ENCODE measurements at places on chromosomes 12 and 14.

GRCh38 chr12:122310626-122311333 lies 44.5 kb upstream of the VPS33A start:
- DNase-seq, result no peak

DNA sequence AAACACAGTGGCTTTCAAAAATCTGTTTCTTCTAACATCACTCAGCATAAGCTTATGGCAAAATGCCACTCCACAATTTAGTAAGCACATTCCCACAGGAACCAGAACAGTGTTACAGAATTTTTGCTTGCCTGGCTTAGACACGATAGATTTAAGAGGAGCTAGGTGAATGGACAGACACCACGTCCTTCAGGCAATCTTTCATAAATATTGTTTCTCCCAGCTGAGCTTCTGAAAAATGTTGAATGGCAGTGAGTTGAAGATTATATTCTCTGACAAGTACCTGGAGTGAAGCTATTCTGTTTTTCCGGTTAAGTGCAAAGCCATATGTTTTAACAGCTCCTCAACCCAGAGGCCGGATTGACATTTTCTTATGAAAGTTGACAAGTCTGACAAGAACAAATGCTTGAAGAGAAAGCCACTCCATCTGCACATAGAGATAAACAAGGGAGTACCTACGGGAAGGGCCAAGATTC lies 102.0 kb downstream of the FSCB start:
- DNase-seq, result no peak

- DNase-seq, result no peak
These were observed 9.2 kb upstream of the CCDC196 start for GRCh38 chr14:66476964-66477363.

- no peak for DNase-seq
These were observed 508.5 kb downstream of the FUT8 start for GRCh38 chr14:65920996-65921395.

GRCh38 chr12:111454311-111454710 lies 48.6 kb downstream of the SH2B3 start:
- DNase-seq, result no peak

GRCh38 chr12:103793512-103794045 lies 47.5 kb downstream of the NT5DC3 start:
- DNase-seq, result no peak

- DNase-seq, result no peak
These were observed 10.9 kb downstream of the PPM1H start for GRCh38 chr12:62924084-62924483.

DNA sequence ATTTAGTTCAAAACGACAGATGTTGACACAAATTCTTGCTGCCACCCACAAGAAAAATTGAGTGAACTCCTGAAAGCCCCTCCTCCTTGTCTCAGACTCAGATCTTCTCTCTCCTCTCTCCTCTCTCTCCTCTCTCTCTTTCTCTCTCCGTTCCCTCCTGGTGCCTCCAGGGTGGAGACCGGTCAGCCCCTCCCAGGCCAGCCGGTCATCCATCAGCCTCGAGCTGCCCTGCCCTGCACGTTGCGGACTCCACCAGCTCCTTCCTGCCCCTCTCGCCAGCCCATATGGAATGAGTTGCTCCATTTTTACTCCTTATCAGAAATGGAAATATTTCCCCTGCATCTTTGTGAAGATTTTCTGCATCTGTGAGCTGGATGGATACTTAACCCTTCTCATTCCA lies 103.8 kb downstream of the TBX5 start:
- no peak for DNase-seq

DNA sequence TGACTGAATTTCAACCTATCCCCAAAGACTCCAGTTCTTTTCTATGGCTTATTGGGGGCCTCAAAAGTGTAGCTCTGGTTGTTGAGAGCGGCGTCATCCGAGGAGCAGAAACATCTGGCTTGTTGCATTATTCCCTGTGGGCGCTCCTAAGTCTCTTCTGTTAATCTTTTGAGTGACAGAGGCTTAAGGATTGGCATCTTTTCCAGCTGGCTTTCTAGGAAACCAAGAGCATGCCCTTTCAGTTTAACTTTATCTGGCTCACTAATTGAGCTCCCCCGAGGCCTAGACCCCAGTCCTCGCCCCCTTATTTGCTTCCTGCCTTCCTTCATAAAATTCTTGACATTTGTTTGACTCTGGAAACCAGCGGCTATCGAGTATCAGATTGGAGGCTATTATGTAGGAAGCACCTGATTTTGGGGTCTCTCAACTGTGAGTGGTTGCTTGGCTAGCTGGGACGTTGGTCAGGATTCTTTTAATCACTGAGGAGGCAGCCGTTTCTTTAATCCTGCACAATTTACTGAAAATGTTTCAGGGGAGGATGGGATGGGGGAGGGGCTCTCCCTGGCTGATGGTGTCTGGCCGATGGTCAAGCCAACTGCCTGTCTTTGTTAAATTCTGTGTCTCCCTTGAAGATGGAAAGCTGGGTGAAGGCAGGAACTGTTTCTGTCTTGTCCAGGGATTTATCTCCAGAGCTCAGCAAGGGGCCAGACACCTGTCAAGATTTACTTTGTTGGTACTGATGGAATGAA lies 3.1 kb downstream of the SMOC1 start:
- DNase-seq, result no peak

GRCh38 chr12:56129206-56129941 lies 1.3 kb downstream of the ESYT1 start:
- DNase-seq, result no peak

DNA sequence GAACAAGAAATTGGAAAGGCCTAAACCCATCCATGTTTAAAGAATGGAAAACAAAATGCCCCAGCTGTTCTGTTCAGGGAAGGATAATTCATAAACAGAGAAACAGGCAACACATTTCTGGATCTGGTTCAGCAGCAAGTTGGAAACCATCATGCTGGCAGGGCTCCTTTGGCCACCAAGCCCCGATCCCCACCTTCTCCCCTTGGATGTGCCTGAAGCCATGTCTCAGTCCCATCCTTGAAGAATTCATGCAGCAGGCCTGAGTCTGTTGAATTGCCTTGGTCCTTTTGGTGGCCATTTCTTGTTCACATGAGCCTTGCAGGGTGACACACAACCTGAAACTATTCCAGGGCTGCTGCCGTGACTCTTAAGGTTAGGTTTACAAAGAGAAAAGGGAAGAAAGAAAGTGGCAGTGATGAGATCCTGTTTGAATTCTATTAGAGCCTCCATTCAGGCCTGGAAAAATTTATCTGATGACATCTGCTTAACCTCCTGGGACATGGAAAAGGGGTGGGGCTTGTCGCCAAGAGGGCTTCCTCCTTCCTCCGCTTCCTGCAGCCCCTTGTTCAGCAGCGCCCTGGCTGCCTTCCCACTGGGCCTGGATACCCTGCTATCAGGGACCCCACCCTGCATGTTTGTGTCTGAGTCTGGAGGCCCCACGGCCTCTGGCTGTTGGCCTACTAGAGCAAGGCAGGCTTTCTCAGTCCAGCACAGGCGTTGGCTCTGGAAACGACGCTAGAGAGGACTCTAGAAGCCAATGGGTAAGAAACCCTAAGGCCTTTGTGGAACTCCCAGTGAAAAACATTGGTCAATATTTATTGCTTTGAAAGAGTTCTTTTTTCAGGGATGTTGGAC lies 341.9 kb downstream of the C12orf75 start:
- no peak for DNase-seq

- DNase-seq, result no peak
These were observed 1003.7 kb downstream of the GALC start for GRCh38 chr14:86989285-86989684.

GRCh38 chr12:56118688-56119357 lies 757 bp downstream of the ZC3H10 start:
- DNase-seq, result no peak

DNA sequence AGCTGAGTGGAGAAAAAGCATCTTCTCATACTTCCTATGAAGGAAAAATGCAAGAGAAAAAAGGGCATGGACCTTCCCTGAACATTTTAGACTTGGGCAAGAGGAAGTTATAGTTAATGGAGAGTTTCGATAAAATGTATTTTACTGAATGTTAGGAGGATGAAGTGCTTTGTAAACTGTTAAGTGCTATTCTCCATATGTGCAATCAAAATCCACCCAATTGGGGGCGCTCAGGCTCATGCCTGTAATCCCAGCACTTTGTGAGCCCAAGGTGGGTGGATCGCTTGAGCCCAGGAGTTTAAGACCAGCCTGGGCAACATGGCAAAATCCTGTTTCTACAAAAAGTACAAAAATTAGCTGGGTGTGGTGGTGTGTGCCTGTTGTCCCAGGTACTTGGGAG lies 1.9 kb upstream of the CNPY2 start:
- DNase-seq, result no peak

DNA sequence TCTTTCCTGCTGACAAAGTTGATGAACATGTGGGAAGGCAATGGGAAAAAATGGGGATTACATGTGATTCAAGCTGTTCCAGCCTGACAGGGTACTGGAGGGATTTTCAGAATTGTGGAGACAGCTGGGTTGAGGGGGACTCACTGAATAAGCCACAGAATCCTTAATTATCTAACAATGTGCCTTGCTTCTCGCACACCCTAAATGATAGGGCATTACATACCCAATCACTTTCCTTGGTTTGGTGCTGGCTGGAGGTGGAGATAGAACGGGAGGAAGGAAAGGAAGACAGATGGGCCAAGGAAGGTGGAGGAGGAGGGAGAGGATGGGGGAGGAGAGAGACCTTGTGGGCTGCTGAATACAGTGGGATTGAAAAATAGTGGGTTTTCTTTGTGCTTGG lies 20.7 kb downstream of the PELI2 start:
- no peak for DNase-seq

GRCh38 chr12:16669756-16670155 lies 63.8 kb upstream of the LMO3 start:
- DNase-seq, result no peak

- DNase-seq, result no peak
These were observed 56.0 kb downstream of the FBXO34 start for GRCh38 chr14:55327179-55327578.

- no peak for DNase-seq
These were observed 10.1 kb downstream of the BMP4 start for GRCh38 chr14:53946404-53947093.

GRCh38 chr12:3753544-3754284 lies 805 bp upstream of the CRACR2A start:
- no peak for DNase-seq

DNA sequence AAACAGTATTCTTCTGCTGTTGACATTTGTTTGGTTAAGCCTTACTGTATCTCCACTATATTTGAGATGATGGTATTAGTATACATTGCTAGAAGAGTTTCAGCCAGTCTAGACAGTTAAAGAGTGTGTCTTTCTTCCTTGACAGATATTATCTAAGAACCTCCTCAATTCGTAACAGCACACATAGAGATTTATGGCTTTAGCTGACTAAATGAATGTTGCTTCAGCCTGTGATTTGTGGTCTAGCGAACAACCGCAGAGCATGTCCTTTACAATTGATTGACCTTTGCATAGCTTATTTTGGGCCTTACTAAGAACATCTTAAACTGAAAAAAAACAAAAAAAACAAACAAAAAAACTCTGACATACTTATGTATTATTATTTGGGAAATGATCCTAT lies 122.2 kb downstream of the DAAM1 start:
- peak; percentile 62 for DNase-seq

DNA sequence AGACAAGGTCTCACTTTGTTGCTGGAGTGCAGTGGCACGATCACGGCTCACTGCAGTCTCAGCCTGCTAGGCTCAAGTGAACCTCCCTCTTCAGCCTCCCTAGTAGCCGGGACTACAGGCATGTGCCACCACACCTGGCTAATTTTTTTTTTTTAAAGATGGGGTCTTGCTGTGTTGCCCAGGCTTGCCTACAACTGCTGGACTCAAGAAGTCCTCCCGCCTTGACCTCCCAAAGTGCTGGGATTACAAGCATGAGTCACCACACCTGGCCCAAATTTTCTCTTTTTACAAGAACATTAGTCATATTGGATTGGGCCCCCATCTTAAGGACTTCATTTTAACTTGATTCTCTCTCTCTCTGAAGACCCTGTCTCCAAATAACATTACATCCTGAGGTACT lies 7.0 kb upstream of the HECTD4 start:
- DNase-seq, result no peak

DNA sequence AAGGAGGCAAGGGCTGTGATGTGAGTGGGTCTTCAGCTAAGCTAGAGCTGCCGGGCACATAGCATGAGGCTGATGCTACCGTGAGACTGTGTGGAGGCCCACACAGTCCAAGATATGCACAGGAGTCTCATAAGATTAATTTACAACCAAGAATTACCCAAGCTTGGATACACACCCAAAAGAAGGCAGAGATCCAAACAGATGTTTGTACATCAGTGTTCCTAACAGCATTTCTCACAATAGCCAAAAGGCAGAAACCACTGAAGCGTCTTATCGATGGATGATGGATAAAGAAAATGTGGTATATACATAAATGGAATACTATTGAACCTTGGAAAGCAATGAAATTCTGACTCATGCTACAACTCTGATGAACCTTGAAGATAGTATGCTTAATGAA lies 40.8 kb upstream of the RIC8B start:
- no peak for DNase-seq

DNA sequence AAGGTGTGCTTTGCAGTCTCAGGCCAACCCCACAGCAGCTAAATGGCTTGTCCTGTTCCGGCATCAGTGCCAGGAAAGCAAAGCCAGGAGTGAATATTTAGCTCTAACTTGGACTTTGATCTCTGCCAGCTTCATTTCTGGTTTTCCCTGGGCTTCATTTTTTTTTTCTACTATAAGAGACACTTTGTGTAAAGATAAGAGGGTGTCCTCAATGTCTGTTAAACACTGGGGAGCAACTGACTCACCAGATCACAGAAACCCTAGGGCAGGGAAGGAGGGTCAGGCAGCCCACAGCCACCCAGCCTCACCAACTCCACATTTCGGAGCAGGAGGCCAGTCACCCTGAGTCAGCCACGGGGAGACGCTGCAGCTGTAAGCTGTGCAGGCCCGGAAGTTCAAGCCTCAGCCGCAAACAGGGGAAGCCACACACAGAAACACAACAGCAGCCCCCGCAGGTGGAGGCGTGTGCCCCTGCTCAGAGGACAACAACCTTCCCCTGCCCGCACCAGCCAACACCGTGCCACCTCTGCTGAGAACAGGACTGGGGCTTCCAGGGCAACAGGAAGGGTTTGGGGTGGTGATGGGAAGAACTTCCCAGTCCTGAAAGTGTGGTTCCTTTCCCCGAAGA lies 6.3 kb downstream of the TNFRSF1A start:
- peak; percentile 84 for DNase-seq

- DNase-seq, result no peak
These were observed 15.1 kb downstream of the NUAK1 start for GRCh38 chr12:106123551-106124081.

- no peak for DNase-seq
These were observed 337.0 kb downstream of the IPO8 start for GRCh38 chr12:30358671-30359070.

DNA sequence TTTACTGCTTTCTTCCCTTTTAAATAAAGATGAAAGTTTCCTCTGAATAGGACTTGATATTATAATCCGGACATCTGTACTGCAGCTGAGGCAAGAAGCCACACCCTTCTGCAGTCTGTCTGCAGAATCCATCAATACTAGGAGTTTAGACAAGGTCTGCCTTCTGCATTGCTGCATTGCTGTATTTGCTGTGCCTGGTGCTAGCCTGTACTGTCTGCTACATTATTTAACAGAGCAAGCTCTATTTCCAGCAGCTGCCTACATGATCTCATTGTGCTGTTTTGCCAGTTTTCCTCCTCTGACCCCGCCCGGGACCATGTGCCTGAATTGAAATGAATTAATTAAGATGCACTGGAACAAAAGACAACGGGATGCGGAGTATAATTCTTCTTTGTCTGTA lies 1.7 kb downstream of the TUBA1A start:
- no peak for DNase-seq

- DNase-seq, result no peak
These were observed 106.3 kb downstream of the AKAP6 start for GRCh38 chr14:32435411-32435810.

Data from foreskin keratinocyte (primary cell).